ENCODE measurements at places on chromosomes 11 and 22. TPM values are rescaled to one million over a fixed set of nuclear protein-coding genes. Genes with fewer than 3 reads are reported as not detected.
A peak's percentile ranks its signal among the peaks of the same experiment; 100 is the strongest.

Gene CD6
- total RNA-seq = not detected

DNA sequence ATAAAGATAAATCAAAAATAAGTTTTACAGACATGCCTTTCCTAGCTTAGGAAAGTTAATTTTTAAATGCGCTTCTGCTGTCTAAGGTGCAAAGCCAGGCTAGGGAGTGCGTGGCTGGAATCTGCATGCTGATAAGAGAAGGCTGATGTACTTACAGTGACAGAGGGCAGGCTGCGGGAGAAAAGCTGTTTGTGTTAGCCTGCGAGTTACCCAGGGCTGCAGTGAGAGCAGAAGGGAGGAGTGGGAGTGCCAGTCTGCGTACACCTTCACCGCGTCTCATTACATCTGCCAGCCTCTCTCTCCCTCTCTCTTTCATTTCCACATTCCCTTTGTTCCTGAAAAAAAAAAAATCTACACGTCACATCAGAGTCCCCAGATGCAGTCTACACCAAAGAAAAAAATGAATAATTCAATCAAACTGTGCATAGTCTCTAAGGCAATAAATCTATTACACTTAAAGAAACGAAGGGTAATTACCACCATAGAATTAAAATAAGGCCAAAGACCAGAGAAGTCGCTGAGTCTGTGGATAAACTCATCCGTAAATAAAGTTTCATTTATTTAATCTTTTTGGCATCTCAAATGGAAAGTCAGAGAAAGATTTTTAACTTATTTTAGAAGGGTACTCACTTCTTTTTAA is 126.4 kb upstream of the C11orf58 start:
- H3K4me1 ChIP-seq = no peaks in the 10 kb centered on the region
- no peak overlapping the region for H3K27ac ChIP-seq
- H3K36me3 ChIP-seq = no peaks in the 10 kb centered on the region

Gene RANGAP1
- 73.5 TPM for total RNA-seq

Gene C1QTNF4
- total RNA-seq = not detected

- no peak overlapping the region for H3K4me3 ChIP-seq
- peaks cover 47% of the 10 kb centered on the region for H3K4me1 ChIP-seq
- peak overlapping the region; percentile 65 for H3K27ac ChIP-seq
- H3K36me3 ChIP-seq = no peaks in the 10 kb centered on the region
- DNase-seq = peak; percentile 75
These were observed 65.6 kb downstream of the PPFIBP2 start for GRCh38 chr11:7579361-7579791.

DNA sequence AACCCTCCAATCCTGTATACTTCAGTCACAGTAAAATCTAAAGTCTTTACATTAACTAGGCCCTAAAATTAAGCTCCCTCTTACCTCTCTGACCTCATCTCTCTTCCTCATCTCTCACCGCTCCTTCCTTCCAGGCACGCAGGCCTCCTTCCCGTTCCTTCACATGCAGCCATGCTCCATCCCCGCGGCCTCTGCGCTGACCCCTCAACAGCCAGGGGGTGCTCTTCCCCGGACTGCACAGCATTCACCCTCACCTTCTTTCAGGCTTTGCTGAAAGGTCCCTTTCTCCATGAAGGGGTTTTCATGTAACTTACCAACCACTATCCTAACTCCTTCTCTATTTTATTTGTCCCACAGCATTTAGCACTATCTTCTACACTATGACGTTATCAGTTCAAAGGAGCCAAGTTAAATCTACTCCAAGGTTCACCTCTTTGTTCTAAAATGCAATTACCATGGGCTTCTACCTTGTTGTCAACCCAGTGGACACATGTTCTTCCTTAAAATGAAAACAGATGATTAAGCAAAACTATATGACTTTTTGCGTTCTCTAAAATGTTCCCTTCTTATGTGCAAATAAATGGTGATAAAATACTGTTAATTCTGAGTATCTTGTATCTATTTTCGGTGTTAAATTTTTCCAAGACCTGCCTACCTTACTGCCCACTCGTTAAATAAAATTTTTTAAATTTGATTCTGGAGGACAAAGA is 57.8 kb upstream of the APOA1 start:
- no peak overlapping the region for H3K27ac ChIP-seq
- H3K4me1 ChIP-seq = no peaks in the 10 kb centered on the region
- H3K36me3 ChIP-seq = peaks cover 14% of the 10 kb centered on the region
- H3K4me3 ChIP-seq = no peak overlapping the region
- H3K27me3 ChIP-seq = no peaks in the 10 kb centered on the region

Measured in GM23248 (cell line).